RPMI7951 (cell line): ENCODE measurements at places on chromosomes 5 and 9. TPM values are rescaled to one million over a fixed set of nuclear protein-coding genes. Genes with fewer than 3 reads are reported as not detected.

C8G gene
- total RNA-seq: not detected in 2 replicates

MPDZ gene
- 13.7 and 17.3 TPM in 2 replicates for total RNA-seq

TTC23L gene
- under 0.01 and 0.20 TPM in 2 replicates for total RNA-seq

SPATA9 gene
- 0.36 TPM in 1 of 2 replicates, not detected in the other for total RNA-seq

GABRG2 gene
- under 0.01 TPM in 1 of 2 replicates, not detected in the other for total RNA-seq

SPINK4 gene
- not detected in 2 replicates for total RNA-seq

LPAR1 gene
- total RNA-seq: 69.0 and 74.6 TPM in 2 replicates

DMXL1 gene
- total RNA-seq: 12.5 and 21.5 TPM in 2 replicates
